ENCODE measurements at places on chromosomes 6 and 20.

DNA sequence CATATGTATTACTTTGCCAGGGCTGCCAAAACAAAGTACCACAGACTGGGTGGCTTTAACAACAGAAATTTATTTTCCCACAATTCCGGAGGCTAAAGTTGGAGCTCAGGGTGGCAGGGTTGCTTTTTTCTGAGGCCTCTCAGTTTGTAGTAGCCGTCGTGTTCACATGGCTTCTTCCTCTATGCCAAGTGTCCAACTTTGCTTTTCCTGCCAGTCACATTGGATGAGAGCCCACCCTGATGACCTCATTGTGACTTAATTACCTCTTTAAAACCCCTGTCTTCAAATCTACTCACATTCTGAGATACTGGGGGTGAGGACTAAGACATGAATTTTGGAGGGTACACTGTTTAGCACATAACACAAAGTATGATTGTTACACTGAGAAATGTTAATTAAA lies 9.9 kb upstream of the ECT2L start:
- DNase-seq = no peak

DNA sequence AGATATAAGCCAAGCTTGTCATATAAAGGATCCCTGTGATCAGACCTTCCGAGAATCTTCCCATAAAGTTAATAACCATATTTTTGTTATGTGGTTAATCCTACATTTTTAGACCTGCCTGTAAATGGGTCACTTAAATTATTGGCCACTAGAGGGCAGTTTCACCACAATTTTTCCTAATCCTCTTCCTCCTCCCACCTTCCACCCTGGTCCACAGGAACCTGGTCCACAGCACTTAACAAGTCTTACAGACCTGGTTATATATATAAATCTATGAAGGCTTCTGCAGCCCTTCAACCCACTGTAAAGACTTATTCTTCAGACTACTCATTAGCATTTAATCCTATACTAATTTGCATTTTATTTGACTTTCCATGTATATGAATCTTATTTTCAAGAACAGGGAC lies 28.3 kb downstream of the MRS2 start:
- peak; percentile 23 for DNase-seq

DNA sequence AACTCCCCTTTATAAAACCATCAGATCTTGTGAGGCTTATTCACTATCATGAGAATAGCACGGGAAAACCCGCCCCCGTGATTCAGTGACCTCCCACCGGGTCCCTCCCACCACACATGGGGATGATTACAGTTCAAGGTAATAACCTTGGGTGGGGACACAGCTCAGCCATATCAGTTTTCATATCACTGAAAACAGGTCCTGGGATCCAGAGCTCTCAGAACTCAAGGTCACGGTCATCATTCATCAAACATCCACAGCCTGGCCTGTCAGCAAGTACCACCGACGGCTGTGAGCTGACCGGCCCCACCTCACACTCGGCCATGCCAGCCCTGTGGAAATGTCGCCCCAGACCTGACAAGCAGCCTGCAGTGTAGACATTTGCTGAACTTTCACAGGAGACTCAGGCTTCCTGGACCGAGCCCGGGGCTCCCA lies 14.1 kb upstream of the FRMD1 start:
- DNase-seq = no peak

- no peak for DNase-seq
Measured at GRCh38 chr20:1324598-1325172, 4.3 kb downstream of the SDCBP2 start.

- DNase-seq = peak; percentile 63
Measured at GRCh38 chr6:166957087-166957804, 896 bp upstream of the RNASET2 start.

DNA sequence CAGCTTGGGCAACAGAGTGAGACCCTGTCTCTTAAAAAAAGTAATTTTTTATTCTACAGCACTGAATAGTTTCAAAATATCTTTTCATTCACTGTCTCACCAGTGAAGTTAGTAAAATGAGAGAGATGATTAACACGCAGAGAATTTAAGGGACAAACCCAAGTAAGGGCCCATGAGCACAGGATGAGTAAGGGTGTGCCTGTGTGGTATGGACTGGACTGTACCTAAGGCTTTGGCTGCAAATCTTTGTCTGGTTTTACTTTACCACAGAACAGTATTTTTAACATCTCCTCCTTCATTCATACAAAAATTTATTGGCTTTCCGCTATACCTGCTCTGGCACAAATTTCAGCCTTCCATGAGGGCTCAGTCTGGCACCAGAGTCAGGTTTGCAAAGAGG lies 433.3 kb downstream of the UTRN start:
- DNase-seq = no peak

GRCh38 chr6:78308025-78308424 lies 559.3 kb upstream of the IRAK1BP1 start:
- DNase-seq = no peak
